ENCODE measurements at places on chromosomes 3 and 15.

DNA sequence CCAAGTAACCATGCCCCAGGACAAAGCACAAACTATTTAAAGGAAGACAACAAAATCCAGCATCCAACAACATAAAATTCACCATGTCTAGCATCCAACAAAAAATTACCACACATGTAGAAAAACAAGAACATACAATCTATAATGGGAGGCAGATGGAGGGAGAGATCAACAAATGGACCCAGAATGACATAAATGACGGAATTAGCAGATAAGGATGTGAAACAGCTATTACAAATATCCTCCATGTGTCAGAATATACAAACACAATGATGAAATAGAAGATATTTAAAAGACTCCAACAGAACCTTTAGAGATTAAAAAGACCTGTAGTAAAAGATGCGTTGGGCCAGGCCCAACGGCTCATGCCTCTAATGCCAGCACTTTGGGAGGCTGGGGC, 10.8 kb downstream of the LYSMD4 start:
- no peak for DNase-seq

GRCh38 chr3:1103525-1103924, 10.7 kb downstream of the CNTN6 start:
- DNase-seq = no peak

GRCh38 chr3:150495563-150496168, 50.6 kb downstream of the SERP1 start:
- DNase-seq = peak; percentile 20

GRCh38 chr3:149610351-149611105, 47.3 kb downstream of the WWTR1 start:
- no peak for DNase-seq

DNA sequence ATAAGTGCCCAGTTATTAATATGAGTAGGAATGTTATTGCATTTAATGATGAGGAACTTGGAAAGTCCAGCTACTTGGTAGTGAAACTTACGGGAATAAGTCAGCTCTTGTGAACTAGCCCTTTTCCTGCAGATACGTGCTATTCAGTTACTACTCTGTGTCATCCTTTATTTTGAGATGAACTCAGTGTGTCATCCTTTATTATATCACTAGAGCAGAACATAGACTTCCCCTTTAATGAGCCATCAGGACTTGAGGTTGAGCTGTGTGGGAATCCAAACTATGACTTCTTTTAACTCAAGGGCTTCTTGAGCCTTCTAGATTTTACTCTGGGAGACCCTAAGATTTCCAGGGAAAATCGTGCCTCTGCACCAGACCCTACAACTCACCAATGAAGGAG, 3.6 kb downstream of the ACTC1 start:
- DNase-seq = no peak

DNA sequence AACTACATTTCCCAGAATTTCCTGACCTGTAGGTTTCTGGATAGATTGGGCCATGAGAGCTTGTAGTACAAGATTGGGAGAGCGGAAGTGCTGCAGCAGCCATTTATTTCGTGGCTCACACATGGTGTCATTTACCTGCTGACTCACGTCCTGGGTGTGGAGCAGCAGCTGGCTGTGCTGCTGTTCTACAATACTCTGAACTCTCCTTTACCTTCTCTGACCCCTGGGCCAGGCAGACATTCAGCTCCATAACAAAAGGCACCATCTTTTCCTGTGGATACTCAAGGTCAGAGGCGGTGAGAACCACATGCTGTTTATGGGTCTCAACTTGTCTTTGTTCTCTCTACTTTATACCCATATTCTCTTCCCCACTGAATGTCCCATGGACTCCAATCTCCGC, 490.2 kb downstream of the IGSF11 start:
- no peak for DNase-seq

DNA sequence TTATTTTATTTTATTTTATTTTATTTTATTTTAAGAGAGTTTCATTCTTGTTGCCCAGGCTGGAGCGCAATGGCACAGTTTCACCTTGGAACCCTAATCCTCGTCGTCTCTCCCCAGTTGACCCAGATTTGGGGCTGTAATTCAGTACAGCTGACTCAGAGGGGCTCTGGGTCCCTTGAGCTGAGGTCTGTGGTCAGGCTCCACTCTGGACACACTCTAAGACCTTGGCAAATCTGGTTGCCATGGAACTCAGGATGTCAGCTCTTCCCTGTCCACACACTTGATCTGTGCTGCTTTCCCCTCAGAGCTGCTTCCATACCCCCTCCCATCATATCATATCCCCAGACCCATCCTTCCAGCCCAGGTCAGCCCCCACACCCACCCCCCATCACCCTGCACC, 675 bp upstream of the CYP11A1 start:
- DNase-seq = no peak

GRCh38 chr3:63706321-63707085, 54.0 kb downstream of the SNTN start:
- DNase-seq = peak; percentile 60

- DNase-seq = peak; percentile 63
Measured at GRCh38 chr3:150135287-150135721, 164.6 kb upstream of the PFN2 start.

DNA sequence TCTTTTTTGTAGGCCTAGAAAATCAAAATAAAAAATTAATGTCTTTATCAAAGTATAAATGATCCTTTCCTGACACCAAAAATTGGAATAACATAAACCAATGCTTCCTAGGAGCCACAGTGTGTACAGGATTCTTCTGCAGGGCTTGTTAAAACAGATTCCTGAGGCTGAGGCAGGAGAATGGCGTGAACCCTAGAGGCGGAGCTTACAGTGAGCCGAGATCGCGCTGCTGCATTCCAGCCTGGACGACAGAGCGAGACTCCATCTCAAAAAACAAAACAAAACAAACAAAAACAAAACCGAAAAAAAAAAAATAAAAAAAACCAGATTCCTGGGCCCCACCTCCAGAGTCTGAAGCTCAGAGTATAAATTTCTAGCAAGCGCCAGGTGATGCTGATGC, 78.0 kb downstream of the PEX5L start:
- DNase-seq = no peak

DNA sequence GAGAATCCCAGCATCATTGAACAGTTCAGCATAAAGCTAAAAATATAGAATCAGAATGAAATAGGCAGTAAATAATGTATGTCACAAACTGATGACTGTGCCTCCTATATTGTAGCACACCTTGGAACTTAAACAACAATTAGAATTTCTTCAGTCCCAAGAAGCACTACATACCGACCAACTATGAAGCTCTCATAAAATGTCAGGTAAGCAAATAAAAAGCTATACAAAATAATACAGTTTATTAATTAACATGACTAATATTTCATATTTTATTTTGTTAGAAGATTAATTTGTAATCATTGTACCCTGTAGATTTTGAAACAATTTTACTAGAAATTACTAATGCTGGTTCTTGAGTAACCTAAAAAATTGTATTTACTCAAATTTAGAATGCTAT, 85.1 kb upstream of the GK5 start:
- no peak for DNase-seq

Measured in foreskin fibroblast (primary cell).